ENCODE measurements at places on chromosomes 1 and 21.
A peak's percentile ranks its signal among the peaks of the same experiment; 100 is the strongest.

DNA sequence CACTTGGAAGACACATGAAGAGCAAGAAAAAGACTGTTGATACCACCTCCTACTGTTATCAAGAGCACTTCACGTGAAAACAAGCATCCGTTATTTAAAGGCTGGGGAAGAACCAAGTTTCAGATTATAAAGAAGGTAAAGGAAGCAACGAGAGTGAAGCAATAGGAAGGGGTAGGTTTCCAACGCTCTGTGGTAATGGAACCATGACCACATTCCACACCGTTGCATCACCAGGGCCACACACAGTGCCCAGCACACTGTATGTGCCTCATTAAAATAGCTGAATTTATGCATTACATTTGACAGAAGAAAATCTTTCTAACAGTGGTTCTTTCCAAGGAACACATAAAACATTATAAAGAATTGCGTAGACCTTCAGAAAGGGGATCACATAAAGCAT lies 435.8 kb downstream of the MRPL39 start:
- no peak for DNase-seq

- DNase-seq: no peak
Measured at GRCh38 chr21:20169812-20170576, 828.2 kb upstream of the NCAM2 start.

- DNase-seq: no peak
Measured at GRCh38 chr1:43602990-43603389, 47.0 kb upstream of the KDM4A start.

DNA sequence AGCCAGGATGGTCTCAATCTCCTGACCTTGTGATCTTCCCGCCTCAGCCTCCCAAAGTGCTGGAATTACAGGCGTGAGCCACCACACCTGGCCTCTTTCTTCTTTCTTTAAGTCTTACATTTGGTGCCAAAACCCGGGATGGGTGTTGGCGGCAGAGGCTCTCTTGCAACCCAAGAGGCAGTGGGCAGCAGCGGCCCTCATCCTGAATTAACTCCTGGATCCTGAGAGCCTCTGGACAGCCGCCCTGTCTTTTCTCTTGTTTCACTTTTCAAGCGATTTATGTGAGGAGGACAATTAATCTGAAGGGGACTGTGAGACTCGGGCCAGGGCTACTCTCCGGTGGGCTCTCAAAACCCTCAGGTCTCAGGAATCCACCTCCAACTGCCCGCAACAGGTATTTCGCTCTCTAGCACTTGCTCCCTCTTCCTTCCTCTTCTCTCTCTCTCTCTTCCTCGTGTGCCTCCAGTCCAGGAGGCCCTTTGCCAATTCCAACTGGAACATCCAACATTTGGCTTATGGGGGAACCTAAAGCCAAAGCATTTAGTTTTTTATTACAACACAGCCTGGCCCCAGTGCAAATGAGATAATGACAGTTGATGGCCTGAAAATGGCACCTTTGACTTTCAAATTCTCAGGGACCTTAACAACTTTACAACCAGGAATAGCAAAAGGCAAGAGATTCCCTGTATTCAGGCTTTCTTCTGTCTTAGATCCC lies 18.1 kb upstream of the SLC2A5 start:
- no peak for DNase-seq

GRCh38 chr1:168373869-168374268 lies 93.2 kb downstream of the TBX19 start:
- DNase-seq: no peak

GRCh38 chr1:153058826-153059784 lies 1.8 kb upstream of the SPRR2A start:
- no peak for DNase-seq

DNA sequence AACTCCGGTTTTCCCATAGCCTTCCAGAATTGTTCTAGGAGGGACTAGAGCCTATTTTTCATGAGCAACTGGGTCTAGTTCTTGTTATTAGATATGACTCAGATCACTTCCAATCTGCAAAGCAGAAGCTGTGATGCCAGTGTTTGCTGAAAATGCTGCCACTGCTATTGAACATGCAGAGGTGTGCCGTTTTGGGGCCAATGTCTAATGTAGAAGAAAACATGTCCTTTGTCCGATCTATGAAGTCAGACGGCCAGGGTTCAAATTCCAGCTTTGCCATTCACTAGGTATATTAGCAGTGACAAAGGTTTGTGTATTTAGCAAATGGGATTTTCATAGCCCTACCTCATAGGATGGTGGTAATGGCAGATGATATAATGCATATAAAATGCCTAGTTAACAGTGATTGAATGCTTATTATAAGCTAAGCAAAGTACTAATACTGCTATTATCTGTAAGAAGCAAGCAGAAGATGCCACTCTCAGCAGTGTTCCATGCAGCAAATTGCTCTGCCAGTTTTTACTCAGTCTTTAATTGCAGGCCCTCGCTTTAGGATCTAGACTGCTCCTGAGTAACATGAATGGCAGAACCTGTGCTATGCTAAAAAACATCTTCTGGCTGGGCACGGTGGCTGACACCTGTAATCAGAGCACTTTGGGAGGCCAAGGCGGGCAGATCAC lies 40.1 kb upstream of the CXADR start:
- DNase-seq: no peak

GRCh38 chr1:202084791-202085681 lies 37.7 kb upstream of the GPR37L1 start:
- DNase-seq: peak; percentile 69

GRCh38 chr1:172821609-172822274 lies 162.8 kb downstream of the FASLG start:
- no peak for DNase-seq

GRCh38 chr1:3884966-3885365 lies 15.1 kb downstream of the C1orf174 start:
- DNase-seq: no peak
